ENCODE measurements at places on chromosomes 16 and 17. TPM values are rescaled to one million over a fixed set of nuclear protein-coding genes. Genes with fewer than 3 reads are reported as not detected.

Gene EMP2
- total RNA-seq, result not detected

Gene ZNF423
- total RNA-seq, result not detected

Gene EFNB3
- total RNA-seq, result not detected

Gene CDRT15L2
- total RNA-seq, result not detected

Gene SSTR5
- not detected for total RNA-seq

Gene KRTAP4-3
- total RNA-seq, result not detected

Gene TNFSF13
- total RNA-seq, result 0.71 TPM

DNA sequence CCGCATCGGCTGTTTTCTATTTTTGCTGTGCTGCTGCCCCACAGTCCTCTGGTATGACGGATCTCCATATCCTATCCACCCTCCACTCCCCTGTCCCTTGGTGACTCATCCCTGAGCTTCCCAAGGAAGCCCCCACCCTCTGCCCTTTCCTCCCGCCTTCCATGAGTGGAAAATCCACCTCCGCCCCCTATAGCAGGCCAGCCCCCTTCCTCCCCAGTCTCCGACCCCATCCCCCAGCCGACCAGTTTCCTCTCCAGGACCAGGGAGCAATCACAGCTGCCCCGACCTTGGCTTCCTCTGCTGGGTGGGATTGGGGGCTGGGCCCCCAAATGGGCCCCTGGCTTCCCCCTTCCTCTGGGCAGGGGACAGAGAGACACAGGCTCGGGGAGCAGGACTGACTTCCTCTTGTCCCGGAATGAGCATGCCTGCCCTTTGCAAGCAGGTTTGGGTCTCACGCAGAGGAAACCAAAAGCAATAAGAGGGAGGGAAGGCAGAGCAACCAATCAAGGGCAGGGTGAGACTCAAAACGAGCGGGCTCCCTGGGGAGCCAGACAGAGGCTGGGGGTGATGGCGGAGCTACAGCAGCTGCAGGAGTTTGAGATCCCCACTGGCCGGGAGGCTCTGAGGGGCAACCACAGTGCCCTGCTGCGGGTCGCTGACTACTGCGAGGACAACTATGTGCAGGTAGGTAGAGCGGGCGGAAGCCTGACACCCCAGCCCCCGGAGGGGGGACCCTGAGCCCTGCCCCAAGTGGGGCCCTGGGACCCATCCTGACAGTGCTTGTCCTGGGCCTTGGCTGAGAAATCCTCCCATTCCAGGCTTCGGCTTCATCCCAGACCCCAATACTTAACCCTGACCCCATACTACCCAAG, at the start of the genes ABI3 and GNGT2:
Gene ABI3, plus strand, starts transcription at position 550 of the 872 bp plus-strand sequence. Its CDS starts 18 bp downstream, at position 568.
Gene GNGT2, minus strand, starts transcription at position 417 of the 872 bp plus-strand sequence. CDS start 3,152 bp downstream, outside the sequence.
- DNase-seq, result peak; percentile 83

DNA sequence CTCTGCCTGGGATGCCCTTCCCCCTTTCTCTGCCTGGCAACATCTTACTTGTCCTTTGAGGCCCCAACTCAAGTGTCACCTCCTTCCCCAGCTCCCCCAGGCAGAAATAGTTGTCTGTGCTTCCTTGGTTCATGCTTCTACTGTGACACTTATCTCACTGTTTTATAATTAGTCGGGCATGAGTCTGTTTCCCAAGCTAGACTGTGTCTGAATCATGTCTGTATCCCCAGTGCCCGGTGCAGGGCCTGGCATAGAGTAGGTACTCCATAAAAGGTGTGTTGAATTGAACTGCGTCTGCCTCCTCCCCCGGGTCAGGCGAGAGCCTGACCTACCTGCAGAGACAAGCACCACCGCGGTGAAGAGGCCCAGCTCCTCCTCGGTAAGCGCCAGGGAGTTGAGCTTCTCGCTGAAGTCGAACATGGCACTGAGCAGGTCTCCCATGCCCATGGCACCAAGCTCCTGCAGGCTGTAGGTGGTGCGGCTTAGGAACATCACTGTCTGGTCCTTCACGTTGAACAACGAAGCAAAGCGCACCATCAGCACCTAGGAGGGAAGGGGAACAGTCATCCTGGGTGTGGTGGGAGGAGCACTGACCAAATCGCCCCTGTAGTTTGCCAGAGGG, 6.7 kb downstream of the NR1D1 start:
- no peak for DNase-seq

DNA sequence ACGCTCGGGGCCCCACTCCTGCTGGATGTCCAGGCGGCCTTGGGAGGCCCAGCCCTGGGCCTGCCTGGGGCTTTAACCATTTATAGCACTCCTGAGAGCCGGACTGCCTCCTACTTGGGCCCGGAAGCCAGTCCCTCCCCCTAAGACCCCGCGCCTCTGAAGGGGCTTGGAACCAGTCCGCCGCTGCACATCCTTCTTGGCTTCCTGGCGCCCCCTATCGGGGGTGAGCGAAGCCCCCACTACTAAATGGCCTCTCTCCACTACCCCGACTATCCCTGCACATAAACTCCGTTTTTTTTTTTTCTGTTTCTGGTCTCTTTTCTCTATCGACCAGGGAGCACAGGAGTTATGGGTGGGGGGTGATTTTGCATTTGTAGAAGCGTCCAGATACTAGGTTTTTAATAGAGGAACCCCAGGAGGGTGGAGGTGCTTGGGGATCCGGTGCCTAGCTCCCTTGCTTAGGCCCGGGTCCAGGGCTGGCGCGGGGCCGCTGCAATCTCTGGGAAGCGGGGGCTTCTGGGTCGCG, 633 bp upstream of the NOL3 start:
- peak; percentile 53 for DNase-seq

DNA sequence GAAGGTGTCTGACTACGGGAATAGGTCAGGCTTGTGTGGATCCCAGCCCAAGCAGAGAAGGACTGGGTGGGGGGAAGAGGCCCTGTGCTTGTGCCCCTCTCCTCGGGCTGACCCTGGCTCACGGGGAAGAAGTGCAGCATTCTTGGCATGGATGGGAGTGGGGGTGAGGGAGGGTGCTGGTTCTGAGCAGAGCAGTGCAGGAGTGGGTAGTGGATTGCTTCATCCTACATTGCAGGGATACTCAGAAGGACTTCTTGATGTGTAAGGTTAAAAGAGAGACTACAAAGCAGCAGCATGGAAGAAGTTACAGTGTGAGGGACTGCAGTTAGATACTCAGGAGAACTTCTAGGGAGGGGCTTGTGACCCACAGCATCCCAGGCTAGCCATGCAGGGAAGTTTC, 2.1 kb downstream of the ARHGAP23 start:
- DNase-seq, result no peak

DNA sequence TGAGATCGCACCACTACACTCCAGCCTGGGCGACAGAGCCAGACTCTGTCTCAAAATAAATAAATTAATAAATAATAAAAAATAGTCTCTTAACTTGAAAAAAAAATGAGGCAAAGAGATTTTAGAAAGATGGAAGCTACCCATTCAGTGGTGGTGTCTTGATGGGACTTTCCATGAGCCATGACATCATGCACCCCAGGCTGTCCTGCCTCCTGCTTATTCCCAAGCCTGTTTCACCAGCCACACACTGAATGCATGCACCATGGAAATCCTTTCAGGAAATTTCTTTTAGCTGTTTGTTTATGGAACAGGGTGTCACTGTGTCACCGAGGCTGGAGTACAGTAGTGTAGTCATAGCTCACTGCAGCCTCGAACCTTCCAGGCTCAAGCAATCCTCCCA, 8.9 kb upstream of the DLX3 start:
- no peak for DNase-seq

- no peak for DNase-seq
These were observed 169.8 kb downstream of the AATF start for GRCh38 chr17:37118366-37119137.

DNA sequence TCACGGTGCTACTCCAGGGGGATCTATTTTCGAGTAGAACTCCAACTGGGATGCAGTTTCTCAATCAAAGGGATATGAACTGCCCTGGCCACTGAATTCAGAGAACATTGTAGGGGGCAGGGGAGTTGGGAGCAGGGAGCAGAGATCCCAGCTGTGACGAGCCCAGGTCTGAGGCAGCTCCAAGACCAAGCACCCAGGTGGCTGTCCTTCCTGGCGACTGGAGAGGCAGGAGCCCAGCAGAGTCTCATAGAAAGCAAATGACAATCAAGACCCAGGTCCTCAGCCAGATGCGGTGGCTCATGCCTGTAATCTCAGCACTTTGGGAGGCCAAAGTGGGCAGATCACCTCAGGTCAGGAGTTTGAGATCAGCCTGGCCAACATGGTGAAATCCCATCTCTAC, 60.1 kb downstream of the TK2 start:
- DNase-seq, result peak; percentile 4

- no peak for DNase-seq
These were observed 12.6 kb upstream of the SLC12A3 start for GRCh38 chr16:56852401-56852730.

DNA sequence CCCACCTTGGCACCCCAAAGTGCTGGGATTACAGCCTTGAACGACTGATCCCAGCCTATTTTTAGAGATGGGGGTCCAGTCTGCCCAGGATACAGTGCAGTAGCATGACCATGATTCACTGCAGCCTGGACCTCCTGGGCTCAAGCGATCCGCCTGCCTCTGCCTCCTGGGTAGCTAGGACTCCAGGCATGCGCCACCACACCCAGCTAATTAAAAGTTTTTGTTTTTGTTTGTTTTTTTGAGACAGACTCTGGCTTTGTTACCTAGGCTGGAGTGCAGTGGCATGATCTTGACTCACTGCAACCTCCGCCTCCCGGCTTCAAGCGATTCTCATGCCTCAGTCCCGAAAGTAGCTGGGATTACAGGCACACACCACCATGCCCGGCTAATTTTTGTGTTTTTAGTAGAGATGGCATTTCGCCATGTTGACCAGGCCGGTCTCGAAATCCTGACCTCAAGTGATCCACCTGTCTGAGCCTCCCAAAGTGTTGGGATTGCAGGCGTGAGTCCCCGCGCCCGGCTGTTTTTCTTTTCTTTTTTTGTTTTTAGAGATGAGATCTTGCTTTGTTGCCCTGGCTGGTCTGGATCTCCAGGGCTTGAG, 2.3 kb upstream of the PAFAH1B1 start:
- DNase-seq, result no peak

GRCh38 chr17:79975498-79976134, 60.1 kb downstream of the TBC1D16 start:
- no peak for DNase-seq

DNA sequence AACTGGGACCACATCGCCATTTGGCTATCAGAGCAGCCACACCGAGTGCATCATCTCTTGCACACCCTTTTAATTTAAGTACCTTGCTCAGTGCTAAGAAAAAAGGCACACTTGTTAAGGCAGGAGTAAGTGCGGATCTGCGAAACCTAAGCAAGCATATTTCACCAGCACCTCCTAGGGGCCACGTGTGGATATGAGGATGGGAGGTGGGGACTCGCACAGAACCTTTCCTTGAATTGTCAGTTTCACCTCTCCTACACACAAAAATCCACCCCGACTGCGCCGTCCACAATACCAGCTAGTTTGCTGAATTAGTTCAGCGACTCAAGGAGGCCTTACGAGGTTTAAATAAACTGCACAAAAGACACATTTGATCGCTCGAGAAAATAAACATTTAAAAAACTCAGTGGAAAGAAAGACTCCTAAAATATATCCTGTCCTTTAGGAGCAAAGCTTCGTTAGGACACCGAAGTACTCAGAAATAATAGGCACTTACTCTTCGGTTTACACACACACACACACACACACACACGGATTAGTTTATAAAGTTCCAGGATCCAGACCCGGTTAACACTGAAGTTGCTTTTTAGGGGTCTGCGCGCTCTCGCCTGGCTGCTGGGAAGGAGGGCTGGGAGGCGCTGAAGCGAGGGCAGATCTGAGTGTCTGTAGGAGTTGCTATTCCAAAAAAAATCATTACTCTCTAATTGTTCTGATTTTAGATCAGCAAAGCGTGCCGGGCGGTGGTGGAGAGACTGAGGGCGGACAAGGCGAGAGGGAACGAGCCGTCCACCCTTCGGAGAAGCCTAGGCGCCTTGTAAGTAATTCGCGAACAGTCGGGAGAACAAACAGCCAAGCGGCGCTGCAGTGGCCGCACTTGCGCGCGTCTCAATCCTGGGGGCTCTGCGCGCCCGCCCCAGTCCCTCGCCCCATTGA, 1.0 kb upstream of the KCNJ2 start:
- DNase-seq, result peak; percentile 39

DNA sequence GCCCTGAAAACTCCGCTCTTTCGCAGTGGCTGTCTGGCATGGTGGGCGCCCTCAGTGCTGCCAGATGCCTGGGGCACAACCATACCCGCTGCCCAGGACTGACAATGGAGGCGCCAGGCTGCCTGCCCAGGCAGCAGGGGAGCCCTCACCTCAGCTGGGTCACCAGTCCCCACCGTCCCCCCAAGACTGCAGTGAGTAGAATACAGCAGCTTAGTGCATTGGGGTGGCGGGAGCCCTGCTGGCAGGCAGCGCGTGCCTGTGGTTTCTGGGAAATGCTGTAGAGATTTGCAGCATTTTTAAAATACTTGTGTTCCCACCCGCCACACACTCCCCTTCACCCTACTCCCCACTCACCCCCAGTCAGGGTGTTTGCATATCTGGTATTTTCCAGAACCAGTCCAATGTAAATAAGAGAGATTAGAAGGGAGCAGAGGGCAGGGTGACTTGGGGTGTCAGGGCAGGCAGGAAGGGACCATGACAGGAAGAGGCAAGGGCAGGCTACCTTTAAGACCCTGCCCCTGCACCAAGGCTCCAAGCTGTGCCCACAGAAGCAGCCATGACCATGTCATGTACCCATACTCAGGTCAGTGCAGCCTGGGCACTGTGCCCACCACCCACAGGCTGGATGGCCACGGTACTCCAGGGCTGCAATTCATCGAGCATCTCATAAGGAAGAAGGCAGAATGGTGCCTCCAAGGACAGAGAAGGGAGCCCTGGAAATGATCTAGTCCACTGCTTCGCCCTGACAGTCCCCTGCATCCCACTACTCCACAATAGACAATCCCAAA, 21.5 kb downstream of the MYO18A start:
- no peak for DNase-seq

- DNase-seq, result no peak
These were observed 139.0 kb downstream of the STX8 start for GRCh38 chr17:9436630-9437029.

- DNase-seq, result no peak
These were observed 17.4 kb downstream of the LASP1NB start for GRCh38 chr17:38942696-38943334.

DNA sequence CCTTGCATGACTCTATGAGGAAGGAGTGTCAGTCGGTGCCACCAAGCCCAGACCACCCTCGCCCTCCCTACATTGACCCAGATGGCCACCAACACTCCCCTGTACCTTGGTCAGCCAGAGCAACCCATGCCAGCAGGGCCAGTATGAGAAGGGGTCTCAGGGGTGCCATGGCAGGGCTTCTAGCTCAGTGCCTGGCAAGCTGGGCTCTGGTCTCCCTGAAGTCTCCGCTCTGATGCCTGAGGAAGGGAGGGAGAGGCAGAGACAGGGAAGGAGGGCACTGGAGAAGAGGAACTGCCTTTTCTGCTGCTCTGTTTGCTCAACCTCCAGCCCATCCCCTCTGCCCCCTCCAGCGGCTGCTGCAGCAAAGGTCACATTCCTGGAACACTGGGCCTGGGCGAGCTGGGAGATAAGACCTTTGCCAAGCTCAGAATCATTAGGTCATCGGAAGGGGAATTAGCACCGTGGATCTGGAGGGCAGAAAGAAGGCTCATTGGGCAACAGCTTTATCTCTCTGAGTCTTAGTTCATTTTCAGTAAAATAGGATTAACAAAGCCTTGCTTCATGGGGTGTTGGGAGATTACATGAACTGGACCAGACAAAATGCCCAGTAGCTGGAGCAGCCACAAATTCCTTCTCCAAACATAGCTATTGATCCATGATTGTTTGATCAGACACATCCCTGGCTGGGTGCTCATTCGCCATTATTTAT, at the start of gene VTN:
Gene VTN, minus strand, starts transcription at position 273 of the 709 bp plus-strand sequence. Its CDS starts 104 bp downstream, at position 169.
- no peak for DNase-seq
